Uterus (tissue), 4 donors: ENCODE measurements at places on chromosomes 3 and 15. TPM values are rescaled to one million over a fixed set of nuclear protein-coding genes. Genes with fewer than 3 reads are reported as not detected.

Gene DUOXA2
- total RNA-seq, result not detected

Gene PLAAT1
- total RNA-seq, result 1.4 TPM

Gene IMPG2
- 2.6 TPM for total RNA-seq

Gene FSIP1
- total RNA-seq, result 3.1 TPM

Gene BDH1
- 23.1 TPM for total RNA-seq

Gene NRROS
- 7.7 TPM for total RNA-seq

Gene CNTN6
- total RNA-seq, result 0.21 TPM

Gene WDR49
- total RNA-seq, result 1.7 TPM

Gene CFAP20DC
- total RNA-seq, result not detected

Gene RAB11A
- 62.0 TPM for total RNA-seq

DNA sequence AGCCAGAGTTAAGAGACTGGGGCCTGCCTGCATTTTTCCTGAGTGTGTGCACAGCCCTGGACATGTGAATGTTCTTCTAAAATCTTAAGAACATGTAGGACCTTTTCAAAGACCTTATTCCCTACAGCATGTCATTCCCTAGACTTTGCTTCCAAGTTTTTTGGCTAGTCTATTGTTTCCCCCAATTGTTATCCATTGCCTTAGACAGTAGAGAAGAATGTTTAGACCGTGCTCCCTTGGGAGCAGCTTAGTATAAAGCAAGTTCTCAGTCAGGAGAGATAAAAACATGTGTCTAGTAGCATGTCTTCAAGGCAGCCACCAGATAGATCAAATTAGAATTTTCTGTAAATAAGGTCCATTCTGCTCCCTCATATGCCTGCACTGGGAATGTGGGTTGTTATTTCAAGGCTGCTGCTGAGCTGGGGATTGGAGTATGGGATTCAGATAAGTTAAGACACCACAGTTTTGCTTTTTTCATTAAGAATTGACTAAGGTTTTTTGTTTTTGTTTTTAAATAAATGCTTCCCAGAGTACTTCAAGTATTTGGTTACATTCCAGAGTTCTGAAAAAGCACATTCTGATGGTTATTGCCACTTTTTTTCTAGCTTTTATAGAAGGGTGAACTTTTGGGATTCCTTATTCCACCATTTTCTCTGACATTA lies 246.7 kb downstream of the RORA start:
- no peak for DNase-seq

GRCh38 chr3:46408853-46409252 lies 1.8 kb downstream of the CCRL2 start:
- DNase-seq, result no peak

DNA sequence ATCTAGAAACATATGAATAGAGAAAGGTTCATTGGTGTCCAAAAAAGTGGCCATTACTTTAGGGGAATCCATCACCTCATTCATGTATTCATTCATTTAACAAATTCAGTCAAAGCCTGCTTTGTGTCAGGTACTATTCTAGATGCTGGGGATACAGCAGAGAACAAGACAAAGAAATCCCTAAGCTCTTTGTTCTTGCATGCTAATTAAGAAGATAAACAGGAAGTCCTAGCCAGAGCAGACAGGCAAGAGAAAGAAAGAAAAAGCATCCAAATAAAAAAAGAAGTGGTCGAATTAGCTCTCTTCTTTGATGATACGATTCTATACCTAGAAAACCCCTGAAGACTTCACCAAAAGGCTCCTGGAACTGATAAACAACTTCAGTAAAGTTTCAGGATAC lies 12.4 kb upstream of the ZMAT3 start:
- no peak for DNase-seq

DNA sequence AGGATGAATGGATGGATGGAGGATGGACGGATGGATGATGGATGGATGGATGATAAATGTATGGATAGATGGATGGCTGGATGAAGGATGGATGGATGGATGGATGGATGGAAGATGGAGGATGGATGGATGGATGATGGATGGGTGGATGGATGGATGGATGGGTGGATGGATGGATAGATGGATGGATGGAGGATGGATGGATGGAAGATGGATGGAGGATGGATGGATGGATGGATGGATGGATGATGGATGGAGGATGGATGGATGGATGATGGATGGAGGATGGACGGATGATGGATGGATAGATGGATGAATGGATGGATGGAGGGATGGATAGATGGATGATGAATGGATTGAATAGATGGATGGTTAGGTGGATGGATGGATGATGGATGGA lies 210.6 kb upstream of the IGF1R start:
- no peak for DNase-seq

GRCh38 chr3:123046262-123047061 lies 18.9 kb upstream of the SEMA5B start:
- no peak for DNase-seq

- DNase-seq, result no peak
Measured at GRCh38 chr3:157113832-157114505, 46.0 kb downstream of the CCNL1 start.

DNA sequence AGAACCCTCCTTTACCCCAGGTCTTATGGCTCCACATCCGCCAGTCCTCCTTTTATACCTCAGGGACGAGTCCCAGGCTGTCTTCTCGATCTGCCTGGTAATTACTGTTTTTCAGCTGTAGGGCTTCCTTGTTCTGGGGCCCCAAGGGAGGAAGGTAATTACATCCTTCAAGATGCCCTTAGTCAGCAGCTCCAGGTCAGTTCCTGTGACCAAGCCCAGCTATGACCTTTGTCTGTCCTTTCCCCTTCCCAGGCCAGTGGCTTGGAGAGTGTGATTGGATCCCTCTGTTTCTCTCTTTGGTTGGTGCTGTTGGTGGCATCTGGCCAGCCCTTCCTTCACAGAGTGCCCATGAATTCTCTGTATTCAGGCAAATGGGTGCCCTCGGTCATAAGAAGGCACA lies 92.6 kb downstream of the AAGAB start:
- peak; percentile 8 for DNase-seq

DNA sequence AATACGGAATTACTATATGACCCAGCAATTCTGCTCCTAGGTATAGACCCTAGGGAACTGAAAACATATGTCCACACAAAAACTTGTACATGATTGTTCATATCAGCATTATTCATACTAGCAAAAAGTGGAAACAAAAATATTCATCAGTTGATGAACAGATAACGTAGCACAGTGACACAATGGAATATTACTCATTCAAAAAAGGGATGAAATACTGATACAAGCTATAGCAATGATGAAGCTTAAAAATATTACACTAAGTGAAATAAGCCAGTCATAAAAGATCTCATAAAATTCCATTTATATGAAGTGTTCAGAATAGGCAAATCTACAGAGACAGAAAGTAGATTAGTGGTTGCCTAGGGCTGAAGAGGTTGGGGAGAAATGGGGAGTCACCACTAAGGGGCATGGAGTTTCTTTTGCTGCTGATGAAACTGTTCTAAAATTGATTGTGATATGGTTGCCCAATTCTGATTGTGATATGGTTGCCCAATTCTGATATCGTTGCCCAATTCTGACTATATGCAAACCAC lies 10.5 kb downstream of the C15orf61 start:
- DNase-seq, result no peak

- peak; percentile 79 for DNase-seq
Measured at GRCh38 chr3:58585005-58585786, 8.0 kb upstream of the FAM107A start.

- DNase-seq, result no peak
Measured at GRCh38 chr3:186356152-186356551, 5.9 kb downstream of the DGKG start.

DNA sequence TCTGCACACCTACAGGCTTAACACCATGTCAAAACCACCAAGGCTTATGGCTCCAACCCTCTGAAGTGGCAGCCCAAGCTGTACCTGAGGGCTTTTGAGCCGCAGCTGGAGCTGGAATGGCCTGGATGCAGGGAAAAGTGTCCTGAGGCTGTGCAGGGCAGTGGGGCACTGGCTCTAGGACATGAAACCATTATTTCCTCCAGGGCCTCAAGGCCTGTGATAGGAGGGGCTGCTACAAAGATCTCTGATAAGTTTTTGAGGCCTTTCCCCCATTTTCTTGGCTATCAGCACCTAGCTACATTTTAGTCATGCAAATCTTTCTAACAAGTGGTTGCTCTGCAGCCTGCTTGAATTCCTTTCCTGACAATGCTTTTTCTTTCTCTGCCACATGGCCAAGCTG lies 37.6 kb downstream of the SPATA16 start:
- no peak for DNase-seq

- DNase-seq, result peak; percentile 77
Measured at GRCh38 chr3:146160964-146161662, at the start of gene PLOD2. Gene PLOD2 (minus strand): TSS chr3:146161184. CDS start chr3:146160989, 195 bp downstream.

DNA sequence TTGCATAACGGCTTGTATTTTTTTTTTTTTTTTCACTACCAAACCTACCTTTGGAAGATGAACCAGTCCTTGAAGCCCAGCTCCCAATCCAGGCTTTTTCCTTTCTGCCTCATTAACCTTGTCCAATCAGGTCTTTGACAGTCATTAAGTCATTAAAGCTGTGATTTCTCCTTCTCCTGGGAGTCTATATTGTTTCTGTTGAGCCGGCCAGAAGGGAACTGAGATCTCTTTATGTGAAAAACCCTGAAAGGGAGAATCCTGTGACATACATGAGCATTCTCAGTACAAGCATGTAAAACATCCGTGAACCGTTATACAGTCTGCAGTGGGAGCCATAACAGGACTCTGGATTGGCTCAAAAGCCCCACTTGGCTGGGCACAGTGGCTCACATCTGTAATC lies 40.0 kb downstream of the ZNF589 start:
- DNase-seq, result no peak

GRCh38 chr3:134222835-134223234 lies 27.8 kb downstream of the RYK start:
- DNase-seq, result no peak

GRCh38 chr3:187744169-187745151 lies 808 bp downstream of the BCL6 start:
- peak; percentile 56 for DNase-seq

DNA sequence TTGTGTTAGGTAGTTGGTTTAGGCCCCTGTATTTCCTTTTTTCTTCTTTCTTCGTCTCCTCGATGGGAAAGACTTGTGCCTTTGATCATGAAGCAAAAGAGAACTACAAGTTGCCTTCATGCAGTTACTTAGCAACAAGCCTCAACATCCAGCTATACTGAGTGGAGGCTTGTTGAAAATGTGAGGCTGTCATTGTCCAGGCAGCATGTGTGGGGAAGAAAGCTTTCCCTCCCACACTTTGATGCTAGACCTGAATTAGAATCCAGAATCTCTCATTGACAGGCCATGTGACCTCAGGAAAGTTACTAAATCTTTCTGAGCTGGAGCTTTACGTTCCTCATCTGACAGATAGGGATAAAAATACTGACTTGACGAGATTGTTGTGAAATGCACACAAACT lies 23.7 kb downstream of the IFT122 start:
- DNase-seq, result no peak

DNA sequence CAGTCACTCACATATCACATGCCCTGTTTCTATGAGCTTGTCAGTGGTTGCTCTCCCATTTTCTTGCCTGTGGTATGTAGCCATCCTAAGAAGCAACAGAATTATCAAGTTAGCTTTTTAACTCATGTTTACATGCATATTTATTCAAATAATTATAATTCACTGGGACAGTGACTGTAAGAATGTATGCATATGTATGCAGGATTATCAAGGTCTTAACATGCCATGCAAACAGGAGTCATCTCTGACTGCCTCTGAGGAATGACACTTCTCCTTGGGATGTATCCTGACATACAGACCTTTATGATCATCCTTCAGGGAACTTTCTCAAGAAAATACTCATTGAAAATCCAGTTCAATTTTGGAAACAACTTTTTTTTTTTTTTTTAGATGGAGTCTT lies 240.9 kb downstream of the CPNE4 start:
- no peak for DNase-seq

DNA sequence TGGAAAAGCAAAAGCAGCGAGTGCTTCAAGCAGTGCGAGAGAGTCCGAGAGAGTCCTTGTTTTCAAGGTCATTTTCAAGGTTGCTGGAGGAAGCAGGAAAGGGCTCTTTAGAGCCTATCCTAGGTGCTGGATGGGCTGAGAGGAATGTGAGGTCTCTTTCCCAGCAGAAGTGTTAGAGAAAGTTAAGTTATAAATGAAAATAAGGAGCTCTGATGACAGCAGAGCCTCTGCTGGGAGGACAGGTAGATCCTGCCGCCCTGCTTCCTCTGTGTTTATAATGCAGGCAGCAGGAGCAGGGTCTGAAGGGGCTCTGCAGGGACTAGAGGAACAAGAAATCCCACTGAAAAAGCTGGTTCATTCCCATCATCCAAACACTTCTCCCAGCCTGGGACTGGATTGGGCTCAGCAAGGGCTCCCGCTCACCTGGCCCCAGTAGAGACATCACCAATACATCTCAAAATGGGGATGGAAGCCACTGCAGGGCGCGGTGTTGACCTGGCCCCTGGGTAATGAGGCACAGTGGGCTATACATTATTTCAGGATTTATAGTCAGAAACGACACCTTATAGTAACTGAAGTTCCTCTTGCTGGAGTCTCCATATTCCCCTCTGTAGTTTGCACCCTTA lies 41.5 kb upstream of the RAB6B start:
- no peak for DNase-seq

DNA sequence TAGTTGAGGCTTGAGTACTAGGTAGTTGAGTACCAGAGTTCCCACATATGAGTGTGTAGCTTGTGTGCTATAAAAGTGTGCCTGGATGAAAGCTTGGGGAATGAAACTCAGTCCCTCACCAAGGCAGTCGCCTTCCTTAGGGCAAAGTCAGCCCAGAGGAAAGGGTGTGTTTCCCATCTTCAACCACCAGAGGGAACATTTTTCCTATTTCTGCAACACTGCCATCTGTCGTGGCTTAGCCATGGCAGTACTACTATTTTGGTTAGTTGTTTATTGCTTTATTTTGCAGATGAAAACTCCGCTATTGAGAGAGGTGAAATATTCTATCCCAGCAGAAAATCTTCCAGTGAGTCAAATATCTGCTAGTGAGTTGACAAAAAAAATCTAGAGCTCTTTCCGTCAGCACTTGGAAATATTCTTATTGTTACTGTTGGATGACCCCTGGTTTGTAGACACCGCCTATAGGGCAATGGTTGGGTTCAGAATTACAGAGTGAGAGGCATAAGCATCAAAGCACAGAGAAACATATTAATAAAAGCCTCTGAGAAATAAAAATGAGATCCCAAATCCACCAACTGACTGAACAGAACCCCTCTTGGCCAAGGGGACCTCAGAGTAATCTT lies 239.9 kb downstream of the CPNE4 start:
- no peak for DNase-seq

DNA sequence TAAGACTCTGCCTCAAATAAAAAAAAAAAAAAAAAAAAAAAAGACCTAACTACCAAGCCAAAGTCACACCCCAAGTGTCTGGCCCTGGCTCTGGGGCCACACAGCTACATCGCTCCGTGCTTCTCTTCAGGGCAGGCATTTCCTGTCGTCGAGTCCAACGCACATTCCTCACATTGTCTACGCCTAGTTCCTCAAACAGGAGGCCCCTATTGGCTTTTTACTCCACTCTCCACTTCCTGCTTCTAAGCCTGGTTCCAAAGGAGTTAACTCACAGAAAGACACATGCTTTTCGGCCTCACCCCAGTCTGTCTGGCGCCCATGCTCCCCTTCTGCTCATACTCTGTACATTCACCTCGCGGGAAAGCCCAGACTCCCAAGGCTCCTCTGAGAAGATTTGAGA lies 28.8 kb downstream of the KNG1 start:
- no peak for DNase-seq

- DNase-seq, result no peak
Measured at GRCh38 chr15:55344206-55344605, 25.2 kb downstream of the PIGB start.

GRCh38 chr15:63044645-63045464 lies 2.3 kb downstream of the TPM1 start:
- DNase-seq, result peak; percentile 73
